ENCODE measurements at places on chromosomes 3 and 15.

- DNase-seq: no peak
These were observed 353.9 kb upstream of the ROPN1 start for GRCh38 chr3:124345845-124346244.

DNA sequence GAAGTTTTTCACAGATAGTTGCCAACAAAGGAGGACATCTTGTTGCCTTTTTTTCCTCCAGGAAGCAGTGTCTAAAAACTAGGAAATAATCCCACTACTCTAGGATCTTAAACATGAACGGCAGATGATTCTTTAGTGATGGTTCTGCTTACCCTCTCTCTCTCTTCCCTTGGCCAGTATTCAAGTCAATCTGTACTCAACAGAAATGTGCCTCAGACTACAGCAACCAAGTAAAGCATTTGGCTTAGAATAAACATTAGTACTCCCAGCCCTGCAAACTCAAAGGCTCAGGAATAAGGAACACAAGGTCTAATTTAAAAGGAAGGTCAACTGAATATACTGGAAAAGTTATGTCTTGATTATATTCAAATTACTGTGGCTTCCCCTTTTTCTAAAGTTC lies 8.7 kb downstream of the NPTN start:
- no peak for DNase-seq

DNA sequence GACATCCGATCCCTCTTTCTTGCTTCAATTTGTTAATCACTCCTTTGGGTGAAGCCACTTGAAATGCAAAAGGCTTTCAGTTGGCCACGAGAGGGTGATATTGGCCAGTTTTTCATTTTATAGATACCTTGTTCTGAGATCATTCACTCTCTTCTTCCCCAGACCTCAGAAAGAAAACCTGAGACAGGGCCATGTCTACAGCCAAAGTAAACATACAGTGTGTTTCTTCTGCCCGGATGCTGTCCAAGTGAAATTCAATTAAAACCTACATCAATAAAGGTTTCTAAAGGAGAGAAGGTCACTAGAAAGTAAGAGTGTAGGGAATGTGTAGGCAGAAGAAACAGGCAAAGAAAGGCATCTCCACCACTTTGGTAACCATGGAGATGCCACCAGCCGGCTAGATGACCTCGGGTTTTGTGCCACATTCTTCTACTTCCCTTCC lies 39.5 kb upstream of the FMN1 start:
- no peak for DNase-seq

- no peak for DNase-seq
These were observed 33.5 kb downstream of the SV2B start for GRCh38 chr15:91133511-91133910.

GRCh38 chr3:58536501-58537411 lies at the start of gene ACOX2:
Gene ACOX2, minus strand, starts transcription at chr3:58537190. Its CDS starts 2,084 bp downstream, at chr3:58535106.
- no peak for DNase-seq

DNA sequence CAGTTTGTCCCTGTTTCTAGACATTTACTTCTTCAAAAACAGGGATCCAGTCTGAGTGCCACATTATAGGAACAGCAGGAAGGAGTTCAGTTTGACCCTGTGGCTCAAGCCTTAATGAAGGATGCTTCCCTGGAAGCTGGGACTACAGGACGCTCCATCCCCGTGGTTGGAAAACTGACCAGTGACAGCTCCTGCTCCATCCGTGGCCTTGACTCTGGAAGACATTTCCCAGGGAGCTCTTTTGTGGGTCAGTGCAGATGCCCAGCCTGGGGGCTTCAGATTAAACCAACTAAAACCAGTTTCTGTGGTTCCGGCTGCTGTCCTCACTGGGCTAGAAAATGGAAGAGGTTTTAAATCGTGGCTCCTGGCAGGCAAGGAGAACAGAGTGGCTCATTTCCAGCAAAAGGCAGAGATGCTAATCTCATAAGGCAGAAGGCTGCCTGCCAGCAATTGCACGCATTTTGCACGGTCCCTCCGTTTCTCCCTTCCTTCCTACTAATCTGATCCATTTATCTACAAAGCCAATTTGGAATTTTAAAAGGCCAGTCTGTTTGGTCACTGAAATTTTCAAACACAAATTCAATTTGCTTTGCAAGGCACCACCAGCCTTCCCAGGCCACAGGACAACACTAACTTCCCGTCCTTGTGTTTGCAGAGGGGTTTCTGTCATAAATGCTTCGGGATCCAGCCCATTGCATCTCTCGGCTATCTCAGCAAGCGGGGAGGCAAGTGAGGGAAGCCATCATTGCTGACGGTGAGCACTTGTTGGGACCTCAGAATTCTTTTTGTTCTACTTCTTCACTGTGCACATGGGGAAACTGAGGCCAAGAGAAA lies 6.2 kb upstream of the SSUH2 start:
- no peak for DNase-seq

DNA sequence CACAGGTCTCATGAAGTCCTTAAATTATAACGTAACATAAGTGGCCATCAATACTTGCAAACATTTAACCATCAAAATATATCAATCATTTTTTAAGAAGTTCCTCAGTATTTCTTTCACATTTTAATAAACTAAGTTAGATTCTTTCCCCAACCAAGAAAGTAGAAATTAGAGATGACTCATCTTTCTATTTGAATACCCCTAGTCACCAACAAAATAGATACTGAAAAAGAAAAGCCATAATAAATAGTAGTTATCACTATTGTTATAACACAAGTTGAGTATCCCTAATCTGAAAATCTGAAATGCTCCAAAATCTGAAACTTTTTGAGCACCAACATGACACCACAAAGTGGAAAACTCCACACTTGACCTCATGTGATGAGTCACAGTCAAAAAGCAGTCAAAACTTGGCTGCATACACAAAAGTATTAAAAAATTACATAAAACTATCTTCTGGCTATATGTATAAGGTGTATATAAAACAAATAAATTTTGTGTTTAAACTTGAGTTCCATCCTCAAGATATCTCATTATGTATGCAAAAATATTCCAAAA lies 3.7 kb downstream of the SHQ1 start:
- DNase-seq: no peak

- DNase-seq: no peak
These were observed 4.0 kb upstream of the KIF7 start for GRCh38 chr15:89659295-89659694.

DNA sequence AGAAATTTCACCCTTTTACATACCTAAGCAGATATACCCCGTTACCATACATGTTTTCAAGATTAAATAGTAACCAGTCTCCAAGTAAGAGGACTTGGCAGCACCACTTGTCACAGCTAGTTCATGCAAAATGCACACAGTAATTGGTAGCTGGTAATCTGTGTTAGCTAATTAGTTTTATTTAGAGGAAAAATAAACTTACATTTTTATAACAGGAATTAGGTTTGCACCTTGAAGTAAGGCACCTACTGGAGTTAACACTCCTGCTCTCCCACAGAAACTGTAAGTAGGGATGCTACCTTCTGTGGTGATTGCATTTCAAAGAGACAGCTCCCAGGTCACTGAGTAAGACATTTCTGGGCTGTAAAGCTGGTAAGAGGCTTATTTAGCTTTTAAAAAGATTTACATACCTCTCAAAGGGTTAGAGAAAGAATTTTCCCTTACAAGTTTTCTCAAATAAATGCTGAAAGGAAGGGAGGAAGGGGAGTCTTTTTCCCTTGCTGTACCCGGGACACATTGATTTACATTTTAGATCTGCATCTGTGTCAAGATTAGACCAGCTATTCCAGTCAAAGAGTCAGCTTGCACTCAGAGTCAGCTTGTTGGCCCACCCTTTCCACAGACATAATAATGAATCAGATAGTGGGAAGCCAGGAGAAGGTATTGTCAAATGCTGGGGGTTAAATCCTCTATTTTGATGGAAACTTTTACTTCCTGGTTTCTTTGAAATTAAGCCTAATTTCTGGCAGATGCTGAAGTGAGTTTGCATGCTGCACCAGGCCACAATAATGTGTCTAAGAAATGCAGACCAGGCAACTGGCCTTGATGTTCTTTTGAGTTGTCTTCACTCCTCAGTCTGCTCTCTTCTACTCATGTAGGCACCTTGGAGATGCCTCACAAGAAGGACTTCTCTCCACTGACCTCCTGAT lies 77.6 kb upstream of the CHD2 start:
- no peak for DNase-seq

GRCh38 chr3:186519021-186519658 lies 25.0 kb downstream of the CRYGS start:
- DNase-seq: no peak

DNA sequence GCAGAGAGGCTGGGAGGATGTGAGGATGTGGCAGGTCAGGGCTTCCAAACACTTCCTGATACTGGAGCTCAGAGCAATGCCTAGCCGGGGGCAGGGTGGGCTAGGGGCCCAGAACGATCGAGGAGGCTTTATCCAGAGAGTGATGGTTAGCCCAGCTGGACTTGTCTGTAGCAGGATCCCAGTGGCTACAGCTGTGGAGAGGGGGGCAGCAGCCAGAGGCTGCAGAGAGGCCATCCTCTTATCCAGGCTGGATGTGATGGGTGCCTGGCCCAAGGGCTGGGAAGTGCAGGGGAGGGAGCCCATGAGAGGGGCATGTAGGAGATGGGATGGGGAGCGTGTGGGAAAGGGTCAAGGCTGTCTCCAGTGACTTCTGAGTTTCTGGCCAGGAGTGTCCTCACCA lies 4.6 kb downstream of the PARP3 start:
- no peak for DNase-seq

- DNase-seq: no peak
These were observed 23.3 kb upstream of the ACKR4 start for GRCh38 chr3:132573797-132574211.

GRCh38 chr15:52760562-52760961 lies 29.6 kb downstream of the ONECUT1 start:
- DNase-seq: no peak

- no peak for DNase-seq
These were observed 200.0 kb downstream of the CACNA2D3 start for GRCh38 chr3:54322354-54322753.

GRCh38 chr3:178443634-178444033 lies 92.6 kb upstream of the KCNMB2 start:
- DNase-seq: no peak

- no peak for DNase-seq
These were observed 61.6 kb upstream of the CTNNB1 start for GRCh38 chr3:41137686-41138111.

- DNase-seq: no peak
These were observed 18.7 kb upstream of the ZXDC start for GRCh38 chr3:126494204-126494969.

DNA sequence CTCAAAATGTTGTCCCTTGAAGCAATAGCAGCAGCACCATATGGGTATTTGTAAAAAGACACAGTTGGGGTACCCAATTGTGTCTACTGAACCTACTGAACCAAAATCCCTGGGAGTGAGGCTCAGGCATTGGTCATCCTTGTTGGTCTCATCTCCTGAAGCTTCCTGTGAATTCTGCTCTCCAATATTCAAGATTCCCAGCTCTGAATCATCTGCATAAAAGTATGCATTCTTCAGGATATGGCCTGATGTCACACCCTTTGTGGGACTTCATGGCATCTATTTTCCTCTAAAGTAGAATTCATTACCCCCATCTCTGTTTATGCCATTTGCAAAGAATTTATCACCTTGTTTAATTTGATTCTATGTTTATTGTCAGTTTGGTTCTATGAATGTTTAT lies 13.3 kb upstream of the PTX3 start:
- DNase-seq: no peak

DNA sequence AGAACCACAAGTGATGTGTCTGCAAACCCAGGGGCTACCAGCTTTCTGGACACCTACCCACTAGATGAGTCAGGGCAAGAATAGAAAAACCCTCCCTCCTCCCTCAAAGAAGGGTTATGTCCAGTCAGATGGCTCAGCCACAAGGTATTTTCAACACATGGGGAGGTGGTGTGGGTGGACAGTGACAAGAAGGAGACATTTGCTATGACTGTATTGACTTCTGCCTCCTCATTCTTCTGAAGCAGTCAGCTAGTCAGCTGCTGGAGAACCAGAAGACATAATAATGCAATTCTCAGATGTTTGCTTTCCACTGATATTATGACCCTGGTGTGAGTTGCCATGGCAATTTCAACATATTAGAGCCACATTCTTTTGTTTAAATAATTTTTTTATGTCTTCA lies 66.7 kb upstream of the GOLGA8B start:
- DNase-seq: no peak

DNA sequence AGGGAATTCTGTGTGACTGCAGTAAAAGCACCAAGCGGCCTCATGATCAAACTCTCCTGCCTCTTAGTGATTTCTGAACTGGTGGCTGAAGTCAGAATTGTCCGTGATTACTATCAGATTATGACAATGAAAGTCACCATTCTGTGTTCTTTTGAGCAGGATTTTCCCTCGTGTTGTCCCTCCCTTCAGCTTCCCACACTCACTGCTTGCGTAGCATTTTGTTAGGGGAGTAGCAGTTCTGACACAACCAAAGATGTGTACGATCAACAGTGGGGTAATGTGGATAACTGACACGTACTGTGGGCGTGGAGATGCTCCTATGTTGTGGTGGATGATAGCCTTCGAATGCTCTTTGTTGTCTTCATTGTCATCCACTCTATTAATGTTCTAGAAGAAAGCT lies 67.8 kb upstream of the ICE2 start:
- no peak for DNase-seq

- no peak for DNase-seq
These were observed 2.7 kb downstream of the NKIRAS1 start for GRCh38 chr3:23913873-23914743.

GRCh38 chr15:41935566-41936020 lies 36.8 kb downstream of the EHD4 start:
- DNase-seq: no peak

GRCh38 chr15:69090197-69090948 lies 70.1 kb upstream of the GLCE start:
- DNase-seq: no peak

GRCh38 chr3:114615523-114616085 lies 321.8 kb downstream of the TIGIT start:
- no peak for DNase-seq

- DNase-seq: no peak
These were observed 7.1 kb downstream of the ATP2B2 start for GRCh38 chr3:10498271-10498670.

DNA sequence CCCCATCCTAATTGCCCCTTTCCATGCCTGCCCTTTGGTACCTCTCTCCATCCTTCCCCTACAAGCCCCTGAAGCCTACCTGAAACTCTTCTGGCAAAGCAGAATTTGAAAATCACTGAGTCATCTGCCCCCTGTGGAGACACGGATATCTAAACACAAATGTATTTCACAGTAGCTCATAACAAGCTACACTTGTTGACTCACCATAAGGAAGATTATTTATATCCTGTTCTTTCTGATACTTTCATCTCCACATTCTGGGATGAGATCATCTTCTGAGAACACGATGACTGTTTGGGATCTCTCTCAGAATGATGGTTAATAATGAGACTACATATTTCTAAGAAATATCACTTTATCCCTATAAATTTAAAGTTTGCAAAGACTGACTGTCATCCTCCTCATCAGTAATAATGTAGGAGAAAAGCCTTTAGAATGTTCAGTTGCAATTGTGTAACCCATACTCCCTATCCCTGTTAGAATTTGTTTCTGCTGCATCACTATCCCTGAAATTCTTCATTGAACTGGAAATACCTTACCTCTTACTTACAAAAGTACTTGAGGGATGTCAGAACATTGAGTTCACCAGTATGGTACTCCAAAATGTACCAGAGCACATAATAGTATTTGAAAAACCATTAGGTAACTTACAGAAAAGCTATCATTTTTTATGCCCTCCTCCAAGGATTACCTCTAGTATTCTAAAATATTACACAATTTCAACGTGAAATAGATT lies 116.1 kb upstream of the IL12A start:
- DNase-seq: no peak

GRCh38 chr3:88137836-88138235 lies 11.9 kb upstream of the C3orf38 start:
- no peak for DNase-seq

- peak; percentile 95 for DNase-seq
These were observed at the start of gene APEH for GRCh38 chr3:49673715-49674496. Gene APEH, plus strand, starts transcription at chr3:49674351. Its CDS starts 51 bp downstream, at chr3:49674402.

- DNase-seq: no peak
These were observed 1.2 kb downstream of the GBE1 start for GRCh38 chr3:81760215-81760614.
